ENCODE measurements at places on chromosomes 7 and 10.
A peak's percentile ranks its signal among the peaks of the same experiment; 100 is the strongest.

GRCh38 chr7:9822458-9823290, 1151.0 kb upstream of the PHF14 start:
- DNase-seq, result no peak

GRCh38 chr10:3763035-3763456, 22.0 kb downstream of the KLF6 start:
- DNase-seq, result no peak

DNA sequence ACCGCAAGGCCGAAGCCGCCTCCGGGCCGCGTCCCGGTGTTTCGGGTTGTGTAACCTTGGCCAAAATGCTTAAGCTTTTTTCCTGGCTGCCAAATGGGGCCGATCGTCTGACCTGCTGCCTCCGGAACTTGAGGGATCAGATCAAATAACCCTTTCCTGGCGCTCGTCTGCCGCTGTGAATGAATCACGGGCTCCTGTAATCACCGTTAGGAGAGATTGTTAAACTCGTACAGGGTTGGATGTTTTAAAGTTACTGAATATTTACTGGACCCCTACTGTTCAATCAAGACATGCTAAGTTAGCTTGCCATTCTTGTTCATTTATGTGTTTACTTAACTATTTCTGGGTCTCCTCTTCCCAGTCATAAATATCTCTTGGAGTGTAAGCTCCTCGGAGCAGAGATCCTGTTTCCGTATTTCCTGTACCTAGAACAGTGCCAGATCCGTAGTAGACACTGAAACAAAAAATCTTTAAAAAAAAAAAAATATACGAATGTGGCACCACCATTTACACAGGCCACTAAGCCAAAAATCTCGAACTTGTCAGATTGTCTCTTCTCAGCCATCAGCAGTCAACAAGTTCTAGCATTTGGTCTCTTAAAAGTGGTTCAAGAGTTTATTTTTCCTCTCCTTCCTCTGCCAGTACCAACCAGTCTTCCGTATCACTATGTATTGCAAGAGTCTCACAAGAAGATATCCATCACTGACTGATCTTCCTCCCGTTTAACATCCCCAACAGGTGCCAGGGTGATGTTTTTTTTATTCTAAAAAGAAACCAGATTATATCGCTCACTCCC, 650 bp upstream of the TM9SF3 start:
- DNase-seq, result peak; percentile 42

- DNase-seq, result no peak
Observed at GRCh38 chr10:23755556-23755955, 316.7 kb downstream of the OTUD1 start.

DNA sequence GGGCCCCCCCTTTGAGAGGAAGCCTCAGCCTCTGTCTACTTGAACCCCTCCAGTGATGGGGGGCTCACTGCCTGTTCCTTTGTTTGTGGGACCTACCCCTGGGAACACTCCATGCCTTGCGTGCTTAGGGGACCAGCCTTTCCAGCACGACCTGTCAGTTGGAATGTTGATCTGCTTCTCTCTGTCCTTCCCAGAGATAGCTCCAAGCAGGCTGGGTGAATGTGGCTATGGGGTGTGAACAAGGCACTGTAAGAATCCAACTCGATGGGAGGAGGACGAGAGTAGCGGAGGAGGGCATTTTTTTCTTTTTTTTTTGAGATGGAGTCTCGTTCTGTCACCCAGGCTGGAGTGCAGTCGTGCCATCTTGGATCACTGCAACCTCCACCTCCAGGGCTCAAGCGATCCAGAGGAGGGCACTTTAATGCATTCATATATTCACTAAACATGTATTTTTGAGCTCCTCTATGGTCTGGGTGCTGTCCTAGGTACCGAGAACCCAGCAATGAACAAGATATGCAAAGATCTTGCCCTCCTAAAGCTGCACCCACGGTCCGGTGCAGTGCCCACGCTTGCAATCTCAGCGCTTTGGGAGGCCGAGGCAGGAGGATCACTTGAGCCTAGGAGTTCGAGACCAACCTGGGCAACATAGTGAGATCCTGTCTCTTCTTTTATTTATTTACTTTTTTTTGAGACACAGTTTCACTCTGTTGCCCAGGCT, 8.5 kb downstream of the CLIP2 start:
- no peak for DNase-seq

- DNase-seq, result no peak
Observed at GRCh38 chr7:115145512-115145911, 223.6 kb downstream of the MDFIC start.

DNA sequence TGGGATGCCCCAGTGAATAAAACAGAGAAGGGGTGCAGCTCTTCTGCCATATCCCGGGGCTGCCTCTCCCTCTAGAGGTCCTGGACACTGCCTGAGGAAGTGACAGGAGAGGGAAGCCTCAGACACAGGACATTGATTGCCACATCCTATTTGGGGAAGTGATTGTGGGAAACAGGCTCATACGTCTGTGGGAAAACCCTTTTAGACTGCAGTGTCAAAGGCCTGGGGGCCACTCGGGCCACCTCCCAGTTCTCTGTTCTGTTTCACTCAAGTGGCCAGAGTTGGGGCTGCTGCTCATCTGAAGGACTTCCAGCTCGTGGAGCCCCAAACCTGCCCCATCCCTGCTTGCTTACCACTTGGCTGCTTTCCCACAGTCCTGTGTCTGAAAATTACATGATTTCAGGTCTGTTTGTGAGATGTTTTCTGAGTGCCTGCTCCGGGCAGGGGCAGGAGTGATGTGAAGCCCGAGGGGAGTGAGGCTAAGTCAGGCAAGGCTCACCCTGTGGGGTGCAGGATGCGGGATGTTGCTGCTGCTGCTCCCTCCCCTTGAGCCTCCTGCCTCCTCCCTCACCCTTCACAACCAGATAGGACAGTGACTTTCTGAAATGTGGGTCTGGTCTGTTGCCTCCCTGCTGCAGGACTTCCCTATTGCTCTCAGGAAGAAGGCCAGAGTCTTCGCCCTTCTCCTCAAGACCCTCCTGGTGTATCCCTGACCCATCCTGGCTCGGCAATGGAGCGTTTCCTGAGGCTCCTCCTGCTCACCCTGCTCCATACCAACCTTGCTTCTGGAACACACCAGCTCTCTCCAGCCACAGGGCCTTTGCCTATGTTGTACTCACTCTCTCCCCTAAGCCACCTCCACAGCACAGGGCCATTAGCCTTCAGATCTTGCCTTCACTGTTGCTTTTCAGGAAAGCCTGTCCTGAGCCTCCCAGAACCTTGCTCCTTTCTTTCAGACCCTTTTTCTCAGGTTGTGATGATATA, 58.4 kb downstream of the NEURL1 start:
- DNase-seq, result no peak

DNA sequence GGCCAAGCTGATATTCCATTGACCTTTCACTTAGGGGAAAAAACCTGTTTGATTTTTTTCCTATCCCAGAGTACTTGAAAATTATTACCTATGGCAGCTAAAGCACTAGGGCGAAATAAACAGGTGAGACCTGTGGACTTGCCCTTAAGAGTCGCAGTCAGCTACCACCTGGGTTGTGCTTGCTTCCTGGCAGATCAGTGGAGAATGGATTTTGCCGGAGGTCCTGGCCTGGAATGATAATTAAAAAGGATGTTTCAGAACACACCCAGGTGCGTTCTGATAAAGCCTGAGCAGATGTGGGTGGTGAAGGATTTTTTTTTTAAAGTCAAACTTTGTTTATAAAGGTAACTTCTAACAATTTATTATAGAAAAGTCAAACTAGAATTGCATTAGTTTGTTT, 59.1 kb downstream of the AUTS2 start:
- DNase-seq, result no peak

GRCh38 chr10:112304267-112304859, 21.2 kb downstream of the TECTB start:
- no peak for DNase-seq

DNA sequence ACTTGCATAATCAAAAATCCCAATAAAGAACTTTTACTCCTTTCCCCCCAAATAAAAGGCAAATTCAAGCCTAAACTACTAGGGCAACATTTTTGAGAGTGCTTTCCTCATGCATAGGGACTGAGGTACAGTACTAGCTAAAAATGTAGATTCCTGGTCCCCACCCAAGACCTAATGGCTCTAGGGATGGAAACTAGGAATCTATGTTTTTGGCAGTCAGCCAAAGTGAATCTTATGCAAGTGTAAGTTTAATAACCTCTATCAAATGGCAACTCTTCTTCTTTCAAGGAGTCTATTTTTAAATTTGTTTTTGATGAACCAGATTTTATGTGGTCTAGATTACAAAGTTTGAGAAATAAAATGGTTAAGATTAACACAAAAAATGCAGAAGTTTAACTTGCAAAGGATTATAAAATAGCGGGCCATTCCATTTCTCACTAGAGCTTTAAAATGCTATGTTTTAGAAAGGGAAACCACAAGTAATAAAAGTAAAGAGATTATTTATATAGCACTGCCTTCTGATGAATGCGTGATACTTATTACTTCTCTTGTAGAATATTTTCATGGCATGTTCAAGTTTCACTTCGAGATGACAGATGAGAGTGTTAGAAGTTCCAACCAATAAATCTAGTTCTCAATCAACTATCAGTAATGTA, 70.4 kb upstream of the MDFIC start:
- no peak for DNase-seq

- DNase-seq, result no peak
Observed at GRCh38 chr10:70914316-70914864, 26.0 kb upstream of the PCBD1 start.

GRCh38 chr10:100823194-100823593, 77.8 kb downstream of the PAX2 start:
- DNase-seq, result no peak

- DNase-seq, result no peak
Observed at GRCh38 chr7:76336094-76336493, 22.7 kb downstream of the YWHAG start.

DNA sequence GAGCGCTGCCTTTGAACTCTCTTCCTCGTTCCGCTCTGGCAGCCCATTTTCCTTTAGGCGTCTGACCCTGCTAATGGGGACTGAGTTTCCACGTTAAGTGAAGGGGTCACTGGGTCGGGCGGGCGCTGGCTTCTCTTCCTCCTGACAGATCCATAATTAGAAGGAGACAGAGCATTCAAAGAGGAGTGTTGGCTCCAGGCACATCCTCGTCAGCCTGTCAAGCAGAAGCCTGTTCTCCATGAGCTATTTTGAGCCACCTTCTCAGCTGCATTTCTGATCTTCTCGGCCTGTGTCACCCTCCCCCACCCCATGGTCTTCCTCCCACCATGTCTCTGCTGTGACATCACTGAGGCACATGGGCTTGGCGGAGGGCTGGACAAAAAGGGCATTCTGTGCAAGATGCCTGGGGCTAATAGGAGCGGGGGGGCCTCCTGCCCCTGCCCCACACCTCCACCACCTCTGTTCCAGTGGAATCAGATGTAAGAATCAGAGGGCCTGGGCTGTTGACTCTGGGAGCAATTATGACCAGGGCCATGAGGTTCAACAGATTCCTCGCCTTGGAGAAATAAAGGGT, 248.1 kb downstream of the PLXNA4 start:
- no peak for DNase-seq

Data from activated naive CD4-positive, alpha-beta T cell (primary cell).